ENCODE measurements at places on chromosomes 12 and 14.

- no peak for DNase-seq
Observed at GRCh38 chr12:43238281-43238680, 313.7 kb downstream of the ADAMTS20 start.

- DNase-seq: peak; percentile 90
Observed at GRCh38 chr12:116266168-116266601, 11.3 kb downstream of the MED13L start.

- DNase-seq: no peak
Observed at GRCh38 chr12:16300122-16300521, 22.6 kb upstream of the SLC15A5 start.

GRCh38 chr14:103378038-103378854, 7.0 kb upstream of the MARK3 start:
- no peak for DNase-seq

DNA sequence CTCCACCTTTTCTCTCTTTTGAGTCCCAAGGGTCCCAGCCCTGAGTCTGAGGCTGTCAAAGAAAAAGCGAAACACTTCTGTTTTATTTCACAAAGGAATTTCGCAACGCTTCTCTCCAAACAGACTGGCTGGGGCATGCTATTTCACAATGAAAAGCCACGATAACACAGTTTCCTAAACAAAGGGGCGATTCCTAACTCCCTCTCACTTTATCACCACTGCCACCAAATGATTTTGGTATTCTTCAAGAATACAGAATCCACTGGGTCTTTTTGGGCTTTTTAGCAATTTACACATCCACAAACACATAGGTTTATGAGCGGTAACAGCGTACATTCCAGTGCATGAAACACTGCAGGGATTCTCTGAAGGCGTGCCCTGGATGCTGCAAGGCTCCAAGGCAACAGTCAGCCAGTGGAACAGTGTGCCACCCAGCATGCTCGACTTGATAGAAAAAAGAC, 161.2 kb downstream of the DAD1 start:
- DNase-seq: no peak

DNA sequence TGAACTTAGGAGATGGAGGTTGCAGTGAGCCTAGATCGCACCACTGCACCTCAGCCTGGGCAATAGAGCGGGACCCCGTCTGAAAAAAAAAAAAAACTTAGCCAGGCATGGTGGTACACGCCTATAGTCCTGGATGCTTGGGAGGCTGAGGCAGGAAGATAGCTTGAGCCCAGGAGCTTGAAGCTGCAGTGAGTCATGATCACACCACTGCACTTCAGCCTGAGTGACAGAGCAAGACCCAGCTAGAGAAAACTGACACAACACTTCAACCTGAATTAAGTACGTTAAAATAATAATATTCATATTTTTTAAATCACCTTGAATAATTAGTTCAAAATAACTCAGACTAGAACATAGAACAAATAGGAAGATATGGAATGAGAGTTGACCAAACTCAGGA, 5.7 kb upstream of the CATSPERB start:
- no peak for DNase-seq

DNA sequence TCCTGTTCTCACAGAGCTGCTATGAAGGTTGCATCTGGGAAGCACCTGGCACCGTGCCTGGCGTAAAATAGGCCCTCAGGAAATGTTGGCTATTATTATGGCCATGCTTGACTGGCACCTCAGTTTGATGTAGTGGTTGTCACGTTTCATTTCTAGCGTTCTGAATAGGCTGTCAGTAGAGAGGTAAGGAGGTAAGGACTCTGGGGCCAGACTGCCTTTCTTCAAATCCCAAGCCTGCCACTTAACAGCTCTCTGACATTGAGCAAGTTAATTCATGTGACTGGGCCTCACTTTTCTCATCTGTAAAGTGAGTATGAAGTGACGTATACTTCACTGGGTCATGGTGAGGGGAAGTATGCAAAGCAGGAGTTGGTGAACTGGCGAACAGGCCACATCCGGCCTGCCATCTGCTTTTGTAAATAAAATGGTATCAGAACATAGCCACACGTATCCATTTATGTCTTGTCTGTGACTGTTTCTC, 196.2 kb downstream of the CACNA1C start:
- DNase-seq: peak; percentile 18

DNA sequence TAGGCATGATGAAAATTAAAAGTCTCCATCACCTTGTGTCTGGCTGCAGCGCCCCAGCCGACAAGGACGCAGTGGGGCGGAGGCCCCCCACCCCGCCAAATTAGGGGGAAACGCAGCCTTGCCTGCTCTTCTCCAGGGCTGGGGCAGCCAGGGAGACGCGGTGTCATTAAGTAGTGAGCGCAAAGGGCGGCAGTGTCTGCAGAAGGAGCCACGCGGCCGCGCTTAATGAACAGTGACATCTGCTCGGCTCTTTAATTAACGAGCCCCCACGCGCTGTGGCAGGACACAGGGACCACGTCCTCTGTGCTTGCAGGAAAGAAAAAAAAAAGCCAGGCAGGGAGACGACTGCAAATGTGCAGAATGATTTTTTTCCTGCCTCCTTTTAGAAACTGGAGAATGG, 93.4 kb upstream of the NCOR2 start:
- DNase-seq: no peak
